Gastroesophageal sphincter (tissue), 4 donors: ENCODE measurements at places on chromosomes 13 and 19. TPM values are rescaled to one million over a fixed set of nuclear protein-coding genes. Genes with fewer than 3 reads are reported as not detected.
A peak's percentile ranks its signal among the peaks of the same experiment; 100 is the strongest.

DNA sequence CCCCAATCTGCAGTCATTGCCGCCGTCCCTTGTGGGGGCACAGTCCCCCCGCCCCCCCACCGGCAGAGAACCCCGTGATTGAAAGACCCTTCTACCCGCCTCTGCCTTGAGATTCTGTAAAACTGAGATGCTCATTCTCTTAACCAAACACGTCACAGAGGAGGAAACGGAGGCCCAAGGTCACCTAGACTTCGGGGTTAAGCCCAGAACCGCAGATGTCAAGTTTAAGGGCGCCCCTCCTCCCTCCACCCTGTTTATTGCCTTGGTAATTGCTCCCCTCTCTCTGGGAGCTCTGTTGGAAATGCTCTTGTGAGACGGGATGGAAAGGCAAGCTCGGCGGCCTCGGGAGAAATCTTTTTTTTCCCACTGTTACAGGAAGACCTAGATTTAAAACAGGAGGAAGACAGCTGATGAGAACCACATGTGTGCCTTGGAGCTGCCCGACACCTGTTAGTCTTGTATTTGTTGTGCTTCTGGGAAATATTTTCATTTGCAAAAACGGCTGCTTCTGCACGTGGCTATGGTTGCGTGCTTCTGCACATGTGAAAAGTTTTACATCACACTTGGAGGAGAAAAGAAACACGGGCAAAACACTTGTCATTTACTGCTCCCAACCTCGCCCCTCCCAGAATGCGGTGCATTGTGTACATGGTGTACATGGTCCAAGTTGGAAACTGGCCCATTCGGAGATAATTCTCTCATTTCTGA is 1.1 kb upstream of the MED26 start:
- ATAC-seq = peak; percentile 2

DNA sequence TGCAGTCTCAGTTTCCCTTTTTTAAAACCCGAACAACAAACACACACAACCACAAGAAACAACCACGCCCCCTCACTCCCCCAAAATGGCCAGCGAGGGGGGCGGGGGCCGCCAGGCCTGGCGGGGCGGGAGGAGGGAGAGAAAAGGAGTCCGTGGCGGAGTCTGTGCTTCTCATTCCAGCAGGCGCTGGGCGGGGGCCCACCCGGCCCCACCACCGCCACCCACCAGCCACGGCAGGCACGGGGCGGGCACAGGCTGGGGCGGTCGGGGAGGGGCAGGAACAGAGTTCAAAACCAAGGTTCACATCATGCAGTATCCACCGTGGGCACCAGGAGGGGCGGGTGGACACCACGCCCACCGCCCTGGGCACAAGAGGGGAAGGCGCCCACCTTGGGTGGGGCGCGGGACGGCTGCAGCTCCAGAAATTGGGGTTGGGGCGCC is 12.9 kb downstream of the DPF1 start:
- no peak for ATAC-seq

DNA sequence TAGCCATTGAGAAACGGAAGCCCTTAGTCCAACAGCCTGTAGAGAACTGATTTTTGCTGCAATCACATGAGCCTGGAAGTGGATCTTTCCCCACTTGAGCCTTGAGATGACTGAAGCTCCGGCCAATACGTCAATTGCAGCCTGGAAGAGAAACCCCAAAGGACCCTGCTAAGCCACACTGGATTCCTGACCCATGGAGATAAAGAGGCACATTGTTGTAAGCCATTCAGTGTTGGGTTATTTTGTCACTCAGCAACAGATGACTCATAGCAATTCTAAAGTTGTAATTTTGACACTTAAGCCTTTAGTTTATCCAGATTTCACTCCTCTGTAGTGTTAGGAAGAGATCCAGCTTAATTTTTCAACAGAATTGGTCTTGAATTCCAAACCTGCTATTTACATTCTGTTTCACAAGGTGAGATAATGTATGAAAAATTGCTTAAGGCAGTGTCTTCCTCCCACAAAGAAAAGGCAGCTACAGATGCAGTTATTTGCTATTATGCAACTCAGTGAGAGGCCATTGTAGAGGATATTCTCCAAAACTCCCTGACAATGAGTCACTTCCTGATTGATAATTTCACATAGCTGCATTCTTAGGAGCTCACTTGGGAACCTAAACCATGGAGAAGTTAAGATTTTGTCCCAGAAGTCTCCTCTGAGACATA is 59.4 kb upstream of the TSHZ3 start:
- peak; percentile 85 for ATAC-seq

DNA sequence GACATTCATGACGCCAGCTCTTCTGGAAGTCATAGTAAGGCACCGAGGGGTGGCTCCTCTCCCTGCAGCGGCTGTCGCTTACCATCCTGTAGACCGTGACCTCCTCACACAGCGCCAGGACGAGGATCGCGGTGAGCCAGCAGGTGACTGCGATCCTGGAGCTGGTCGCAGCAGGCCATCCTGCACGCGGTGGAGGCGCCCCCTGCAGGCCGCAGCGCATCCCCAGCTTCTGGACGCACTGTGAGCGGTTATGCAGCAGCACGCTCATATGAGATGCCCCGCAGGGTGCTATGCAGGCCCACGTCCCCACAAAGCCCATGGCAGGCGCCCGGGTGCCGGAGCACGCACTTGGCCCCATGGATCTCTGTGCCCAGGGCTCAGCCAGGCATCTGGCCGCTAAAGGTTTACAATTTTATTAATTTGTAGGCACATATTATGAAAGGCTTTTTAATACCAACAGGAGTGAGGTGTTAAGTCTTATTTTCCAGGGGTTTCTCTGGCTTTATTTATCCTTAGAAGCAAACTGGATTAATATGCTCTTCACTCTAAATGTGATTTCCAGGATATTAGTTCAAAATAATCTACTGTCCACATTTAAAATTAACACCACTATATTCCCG is 35.6 kb upstream of the PSPC1 start:
- no peak for ATAC-seq

The UFM1 gene
- 52.5 TPM for total RNA-seq

The PRR20C gene
- not detected for total RNA-seq

The PLK5 gene
- not detected for total RNA-seq

- no peak for ATAC-seq
Observed at GRCh38 chr13:81116461-81117282, 775.7 kb upstream of the SPRY2 start.

DNA sequence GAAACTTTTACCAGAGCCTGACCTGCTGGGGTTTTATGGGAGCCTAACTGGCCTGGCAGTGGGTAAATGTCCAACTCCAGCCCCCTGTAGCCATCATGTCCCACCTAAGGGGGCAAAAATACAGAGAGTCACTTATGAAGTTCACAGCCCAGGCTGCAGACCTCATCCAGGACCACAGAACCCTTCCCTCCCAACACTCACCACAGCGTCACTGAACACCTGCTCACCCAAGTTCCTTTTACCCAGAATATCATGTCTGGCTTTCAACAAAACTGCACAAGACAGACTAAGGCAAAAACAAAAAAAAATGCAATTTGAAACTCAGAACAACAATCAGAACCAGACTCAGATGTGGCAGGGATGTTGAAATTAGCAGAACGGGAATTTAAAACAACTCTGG is 6.4 kb downstream of the CEACAM3 start:
- ATAC-seq = no peak

The SSC5D gene
- total RNA-seq = 6.3 TPM

The COL5A3 gene
- total RNA-seq = 28.2 TPM

DNA sequence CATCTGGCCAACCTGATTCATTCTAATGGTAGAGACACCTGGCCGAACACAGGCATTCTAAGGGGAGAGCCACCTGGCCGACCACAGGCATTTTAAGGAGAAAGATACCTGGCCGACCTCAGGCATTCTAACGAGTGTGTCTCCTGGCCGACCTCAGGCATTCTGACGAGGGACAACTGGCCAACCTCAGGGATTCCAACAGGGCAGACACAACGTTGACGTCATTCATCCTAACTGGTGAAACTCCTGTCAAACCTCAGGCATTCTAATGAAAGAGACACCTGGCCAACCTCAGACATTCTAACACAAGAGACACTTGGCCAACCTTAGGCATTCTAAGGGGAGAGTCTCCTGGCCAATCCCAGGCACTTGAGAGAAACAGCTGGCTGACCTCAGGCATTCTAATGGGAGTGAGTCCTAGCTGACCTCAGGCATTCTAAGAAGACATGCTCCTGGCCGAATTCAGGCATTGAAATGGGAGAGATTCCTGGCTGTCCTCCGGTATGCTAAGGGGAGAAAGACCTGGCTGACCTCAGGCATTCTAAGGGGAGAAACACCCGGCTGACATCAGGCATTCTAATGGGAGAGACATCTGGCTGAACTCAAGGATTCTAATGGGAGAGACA is 1352.5 kb downstream of the UQCRFS1 start:
- ATAC-seq = no peak

DNA sequence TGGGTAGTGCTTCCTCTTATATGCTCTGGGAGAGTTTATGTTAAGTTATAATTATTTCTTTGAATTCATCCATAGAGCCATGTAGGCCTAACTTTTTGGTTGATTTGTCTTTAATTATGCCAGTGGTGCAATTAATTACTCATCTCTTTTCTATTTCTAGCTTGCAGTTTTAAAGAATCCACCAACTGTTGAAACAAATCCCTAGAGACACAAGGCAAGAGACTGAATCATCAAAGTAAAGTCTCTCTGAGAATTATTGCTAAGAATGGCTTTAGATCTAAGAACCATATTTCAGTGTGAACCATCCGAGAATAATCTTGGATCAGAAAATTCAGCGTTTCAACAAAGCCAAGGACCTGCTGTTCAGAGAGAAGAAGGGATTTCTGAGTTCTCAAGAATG is 5.9 kb upstream of the ZNF551 start:
- no peak for ATAC-seq

- no peak for ATAC-seq
Observed at GRCh38 chr13:39025433-39025839, 12.5 kb downstream of the PROSER1 start.

The ATP5F1D gene
- 74.4 TPM for total RNA-seq

- no peak for ATAC-seq
Observed at GRCh38 chr13:80361298-80361697, 20.4 kb upstream of the SPRY2 start.

GRCh38 chr19:1455336-1456120 is 5.6 kb downstream of the APC2 start:
- peak; percentile 12 for ATAC-seq

- ATAC-seq = no peak
Observed at GRCh38 chr19:37970699-37971098, 63.7 kb downstream of the SIPA1L3 start.

GRCh38 chr13:73981595-73981994 is 152.6 kb downstream of the KLF12 start:
- no peak for ATAC-seq

GRCh38 chr13:23898101-23898500 is 799 bp upstream of the C1QTNF9B start:
- peak; percentile 76 for ATAC-seq

The SBK3 gene
- not detected for total RNA-seq

GRCh38 chr13:84025824-84026223 is 143.6 kb upstream of the SLITRK1 start:
- no peak for ATAC-seq

GRCh38 chr13:26221399-26221720 is 754 bp downstream of the RNF6 start:
- ATAC-seq = peak; percentile 64

- no peak for ATAC-seq
Observed at GRCh38 chr13:48925001-48925400, 50.7 kb upstream of the FNDC3A start.

The METTL21C gene
- total RNA-seq = not detected

DNA sequence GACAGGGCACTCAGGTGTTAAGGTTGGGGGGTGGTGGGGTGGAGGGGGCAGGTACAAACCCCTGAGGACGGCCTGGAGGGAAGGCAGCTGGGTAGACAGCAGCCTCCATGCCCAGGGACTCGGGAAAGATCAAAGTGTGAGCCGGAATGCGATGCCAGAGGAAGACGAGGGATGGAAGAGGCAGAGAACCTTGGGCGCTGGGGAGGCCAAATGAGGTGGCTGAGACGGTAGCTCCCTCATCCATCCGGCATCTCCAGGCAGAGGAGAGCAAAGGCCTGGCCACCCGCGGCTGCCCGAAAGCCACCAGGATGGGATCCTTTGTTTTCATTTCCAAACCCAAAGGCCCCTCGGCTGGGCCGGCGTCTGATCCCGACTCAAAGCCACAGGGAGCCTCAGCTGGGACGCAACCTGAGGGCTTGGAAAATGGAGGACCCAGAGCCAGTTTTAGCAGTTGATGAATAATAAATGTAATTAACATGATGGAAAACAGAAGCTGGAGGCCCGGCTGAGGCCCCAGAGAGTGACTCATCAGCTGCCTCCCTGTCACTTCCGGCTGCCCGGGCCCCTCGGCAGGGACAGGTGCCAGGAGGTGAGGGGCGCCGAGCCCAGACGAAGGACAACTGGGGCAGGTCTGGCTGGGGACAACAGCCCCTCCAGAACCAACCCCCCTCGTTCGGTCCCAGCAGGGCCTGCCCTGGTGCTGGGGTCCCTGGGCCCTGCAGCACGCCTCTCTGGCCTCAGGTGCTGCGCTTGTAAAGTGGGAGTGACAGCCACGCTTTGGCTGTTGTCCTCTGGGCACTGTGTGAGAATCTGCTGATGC is 61.6 kb downstream of the CEBPG start:
- no peak for ATAC-seq

The NDUFS7 gene
- 106 TPM for total RNA-seq

- ATAC-seq = no peak
Observed at GRCh38 chr13:26300140-26300539, 46.2 kb downstream of the CDK8 start.

GRCh38 chr19:15234431-15235130 is 2.3 kb upstream of the EPHX3 start:
- no peak for ATAC-seq

- ATAC-seq = peak; percentile 71
Observed at GRCh38 chr19:15869109-15869555, 28.7 kb downstream of the CYP4F2 start.

DNA sequence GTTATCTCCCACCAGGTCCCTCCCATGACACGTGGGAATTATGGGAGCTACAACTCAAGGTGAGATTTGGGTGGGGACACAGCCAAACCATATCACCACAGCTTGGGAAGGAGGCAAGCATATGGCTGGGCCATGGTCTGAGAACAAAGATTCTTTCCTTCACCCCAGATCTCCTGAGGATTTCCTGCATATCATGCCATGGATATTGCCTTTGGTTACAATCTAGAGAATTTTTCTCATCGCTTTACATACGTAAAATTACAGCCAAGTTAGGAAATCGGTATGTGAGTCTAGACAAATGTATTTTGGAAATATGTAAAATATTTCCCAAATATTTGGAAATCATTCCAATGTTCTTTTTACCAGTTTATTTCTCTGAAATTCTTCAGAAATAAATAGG is 398.3 kb downstream of the RFC3 start:
- no peak for ATAC-seq

DNA sequence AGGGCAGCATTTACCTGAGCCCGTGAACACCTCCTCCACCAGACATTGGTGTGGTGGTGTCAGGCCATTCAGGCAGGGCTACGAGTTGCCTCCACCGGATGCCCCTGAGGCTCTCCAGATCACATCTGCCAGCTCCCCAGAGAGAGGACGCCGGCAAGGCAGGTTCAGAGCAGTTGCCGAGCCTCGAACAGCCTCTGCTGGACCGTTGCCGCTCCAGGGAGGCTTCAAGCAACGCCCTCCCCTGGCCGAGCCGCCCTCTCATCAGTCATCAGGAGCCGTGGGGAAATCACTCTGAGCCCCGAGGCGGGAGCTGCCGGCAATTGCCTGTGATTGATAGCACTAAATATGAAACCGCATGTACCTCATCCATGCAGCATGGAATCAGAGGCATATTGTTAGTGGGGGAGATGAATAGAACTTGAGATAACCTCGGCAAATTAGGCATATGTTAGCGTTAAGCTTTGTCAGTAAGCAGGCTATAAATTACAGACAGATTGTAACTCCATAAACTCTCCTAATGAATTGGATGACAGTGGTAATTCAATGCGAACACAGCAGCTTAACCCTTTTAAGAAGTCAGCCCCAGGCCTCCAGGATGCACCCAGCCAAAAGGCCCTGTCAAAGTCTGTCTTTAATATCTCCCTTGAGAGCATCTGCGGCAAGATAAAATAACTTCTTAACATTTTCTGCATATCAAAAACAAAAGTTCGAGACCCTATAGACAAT is 29.8 kb upstream of the SPACA7 start:
- ATAC-seq = no peak
